ENCODE measurements at places on chromosomes 7 and 10.

GRCh38 chr7:70647801-70648498, 484.0 kb upstream of the GALNT17 start:
- DNase-seq, result no peak

DNA sequence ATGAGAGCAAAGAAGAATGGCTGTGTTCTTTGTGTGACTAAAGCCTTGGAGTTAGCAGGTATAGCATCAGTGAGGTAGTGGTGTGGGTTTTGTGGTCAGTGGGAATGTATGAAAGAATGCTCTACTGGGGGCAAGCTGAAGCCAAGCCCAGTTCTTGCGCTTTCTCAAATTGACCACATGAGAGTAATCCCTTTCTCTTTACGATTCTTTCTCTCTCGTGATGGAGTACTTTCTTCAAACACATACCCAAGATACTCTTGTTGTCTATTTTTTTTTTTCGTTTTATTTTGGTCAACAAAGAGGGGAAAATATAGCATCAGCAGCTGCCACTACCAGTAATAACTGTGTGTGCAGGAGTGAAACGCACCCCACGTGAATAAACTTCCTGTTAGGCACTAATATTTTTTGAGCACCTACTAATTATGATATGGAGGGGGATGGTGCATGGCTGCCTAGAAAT, 8.4 kb upstream of the PANK1 start:
- DNase-seq, result no peak

- peak; percentile 9 for DNase-seq
Measured at GRCh38 chr10:110151467-110151866, 55.9 kb upstream of the MXI1 start.

GRCh38 chr10:483261-483660, 206.2 kb downstream of the DIP2C start:
- DNase-seq, result no peak

GRCh38 chr10:4357911-4358310, 468.1 kb upstream of the AKR1E2 start:
- no peak for DNase-seq

DNA sequence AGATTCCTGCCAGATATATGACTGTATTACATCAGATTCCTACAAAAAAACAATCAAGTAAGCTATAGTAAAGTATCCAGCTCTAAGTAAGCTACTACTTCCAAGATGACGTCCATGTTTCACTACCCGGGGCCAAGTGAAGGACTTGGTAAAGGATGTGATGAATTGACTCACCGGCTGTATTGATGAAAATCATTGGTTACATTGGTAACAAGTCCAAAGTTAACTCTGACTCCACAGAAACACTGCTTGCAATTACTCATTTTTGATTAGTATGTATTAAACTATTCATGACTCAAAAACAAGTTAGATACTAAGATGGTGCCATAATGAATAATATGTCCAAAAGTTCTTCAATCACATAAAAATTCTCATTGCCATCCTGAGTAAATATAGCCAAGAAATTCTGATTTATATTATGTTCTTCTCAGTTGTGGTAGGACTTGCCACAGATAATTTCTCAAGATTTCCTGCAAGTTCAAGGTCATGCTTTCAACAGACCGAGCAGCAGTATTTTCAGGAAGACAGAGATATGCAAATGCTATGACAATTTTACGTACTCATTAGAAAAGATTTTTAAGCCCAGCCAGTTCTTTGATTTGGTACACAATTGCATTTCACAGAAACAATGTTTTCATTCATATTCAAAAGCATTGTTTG, 12.6 kb upstream of the DNAJC1 start:
- DNase-seq, result no peak

- no peak for DNase-seq
Measured at GRCh38 chr10:28494420-28494819, 38.5 kb upstream of the WAC start.

- DNase-seq, result no peak
Measured at GRCh38 chr10:124288486-124288885, 130.2 kb downstream of the OAT start.

DNA sequence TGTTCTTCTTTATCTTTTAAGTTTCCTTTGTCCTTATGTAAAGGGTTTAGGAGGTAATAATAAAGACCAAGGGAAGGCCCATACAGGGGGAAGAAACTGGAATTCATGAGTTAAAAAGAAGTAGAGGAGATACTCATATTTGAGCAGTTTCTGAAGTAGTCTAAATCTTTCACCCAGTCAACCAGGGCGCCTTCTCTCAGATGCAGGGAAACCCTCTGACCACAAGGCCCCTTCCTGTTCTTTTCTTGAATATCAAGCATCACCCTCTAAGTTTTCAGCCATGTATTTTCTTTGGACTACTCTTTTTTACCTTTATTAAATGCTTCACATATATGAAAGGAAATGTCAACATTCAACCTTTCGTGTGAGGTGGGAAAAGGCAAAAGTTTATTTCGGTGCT, 630.8 kb downstream of the SUGCT start:
- no peak for DNase-seq

DNA sequence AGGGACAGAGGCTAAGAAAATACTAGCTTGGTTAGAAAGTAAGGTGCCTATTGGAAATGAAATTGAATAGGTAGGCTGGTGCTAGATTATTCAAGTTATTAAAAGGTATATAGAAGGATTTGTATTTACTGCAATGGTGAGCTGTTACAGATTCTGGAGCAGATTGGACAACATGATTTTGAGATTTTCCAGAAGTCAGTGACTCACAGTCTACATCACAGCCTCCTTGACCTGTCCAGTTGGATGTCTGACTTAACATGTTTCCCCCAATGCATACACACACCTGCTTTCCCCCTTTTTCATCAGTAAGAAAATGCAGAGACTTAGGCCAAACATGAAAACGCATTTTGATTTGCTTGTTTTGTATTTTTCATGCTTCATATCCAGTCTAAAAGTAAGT, 33.4 kb downstream of the STARD3NL start:
- no peak for DNase-seq

DNA sequence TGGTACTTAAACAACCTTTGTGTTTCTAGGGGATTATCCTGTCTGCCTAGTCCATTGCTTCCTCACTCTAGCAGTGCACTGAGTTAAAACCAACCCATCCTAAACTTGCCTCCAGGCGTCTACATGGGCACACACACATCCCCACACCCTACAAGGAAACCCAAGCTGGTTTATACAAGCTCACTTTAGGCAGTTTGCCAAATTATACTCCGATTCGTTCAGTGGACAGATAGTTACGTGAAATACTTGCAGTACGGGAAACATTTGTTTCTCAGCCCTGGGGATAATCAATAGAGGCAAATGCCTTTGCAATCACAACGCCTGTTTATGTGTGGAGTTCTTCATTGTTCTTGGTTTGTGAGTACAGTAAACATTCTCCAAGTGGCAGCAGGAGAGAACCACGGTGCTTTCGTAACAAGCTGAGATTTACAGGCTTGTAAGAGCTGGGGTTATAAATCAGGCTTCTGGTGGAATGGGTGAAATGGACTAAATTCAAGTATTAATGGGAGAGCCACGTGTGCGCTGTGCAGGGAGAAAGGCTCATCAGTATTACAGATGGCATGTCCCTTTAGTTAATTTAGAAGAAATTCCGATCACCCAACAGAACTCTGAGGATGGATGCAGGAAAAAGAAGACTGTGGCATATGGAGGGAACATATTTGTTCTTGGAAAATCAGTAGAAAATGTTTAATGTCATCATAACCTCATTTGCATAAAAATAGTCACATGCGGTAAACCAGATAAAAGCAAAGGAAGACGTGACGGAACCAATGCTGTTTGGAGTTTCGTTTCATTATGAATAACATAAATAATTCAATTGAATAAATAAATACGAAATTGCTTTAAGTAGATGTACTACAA, 217.1 kb downstream of the GALNT17 start:
- DNase-seq, result no peak

DNA sequence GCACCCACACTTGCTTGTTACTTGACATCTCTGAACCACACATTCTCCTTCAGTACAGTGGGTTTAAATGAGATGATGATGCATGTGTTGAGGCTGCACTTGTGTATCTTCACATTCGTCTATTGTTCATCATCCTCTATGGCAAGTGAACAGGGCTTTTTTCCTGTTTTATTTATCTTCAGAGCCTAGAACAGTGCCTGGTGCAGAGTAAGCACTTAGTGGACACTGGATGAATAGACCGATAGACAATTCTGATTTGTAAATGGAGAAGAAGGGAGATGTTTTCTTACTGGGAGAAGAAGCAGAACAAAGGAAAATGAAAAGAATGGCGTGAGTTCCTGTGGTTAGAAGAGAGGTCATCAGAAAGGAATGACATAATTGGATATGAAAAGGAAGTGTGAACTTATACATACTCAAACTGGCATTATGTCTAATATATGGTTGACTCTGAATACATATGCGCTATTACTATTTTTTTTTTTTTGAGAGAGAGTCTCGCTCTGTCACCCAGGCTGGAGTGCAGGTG, 99.7 kb downstream of the AVL9 start:
- no peak for DNase-seq

DNA sequence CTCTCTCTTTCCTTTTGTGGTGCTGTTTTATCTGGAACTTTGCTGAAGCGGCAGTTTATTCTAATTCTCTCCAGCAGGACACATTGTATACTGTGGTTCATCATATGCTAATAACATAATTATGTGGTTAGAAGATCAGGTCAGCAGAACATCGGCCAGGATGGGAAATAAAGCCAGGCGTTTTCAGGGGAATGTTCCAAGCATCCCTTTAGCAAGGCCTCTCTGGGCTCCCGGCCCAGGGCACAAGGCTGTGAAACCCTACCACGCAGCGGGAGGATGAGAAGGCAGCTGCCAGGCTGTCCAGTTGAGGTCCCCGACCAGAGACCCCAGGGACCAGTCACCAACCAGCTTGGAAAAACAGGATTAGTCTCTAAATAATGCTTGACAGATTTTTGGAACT, 112.2 kb upstream of the GALNT17 start:
- DNase-seq, result no peak

DNA sequence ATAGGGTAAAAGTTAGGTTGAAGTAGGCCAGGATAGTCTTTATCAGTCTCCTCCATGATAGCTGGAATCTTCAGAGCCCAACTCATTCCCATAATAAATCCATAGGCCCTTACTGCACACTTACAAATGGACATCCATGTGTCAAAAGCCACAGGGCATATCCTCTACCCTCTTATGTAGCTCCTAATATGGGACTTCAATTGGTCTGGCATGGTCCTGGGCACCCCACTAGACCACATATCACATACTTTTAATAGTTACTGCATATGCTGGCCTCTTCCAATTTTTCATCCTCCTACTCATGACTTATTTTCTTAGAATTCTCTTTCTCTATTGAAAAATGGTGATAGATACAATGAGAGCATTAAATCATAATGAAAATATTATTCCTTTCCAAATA, 169.3 kb downstream of the MAGI2 start:
- no peak for DNase-seq

DNA sequence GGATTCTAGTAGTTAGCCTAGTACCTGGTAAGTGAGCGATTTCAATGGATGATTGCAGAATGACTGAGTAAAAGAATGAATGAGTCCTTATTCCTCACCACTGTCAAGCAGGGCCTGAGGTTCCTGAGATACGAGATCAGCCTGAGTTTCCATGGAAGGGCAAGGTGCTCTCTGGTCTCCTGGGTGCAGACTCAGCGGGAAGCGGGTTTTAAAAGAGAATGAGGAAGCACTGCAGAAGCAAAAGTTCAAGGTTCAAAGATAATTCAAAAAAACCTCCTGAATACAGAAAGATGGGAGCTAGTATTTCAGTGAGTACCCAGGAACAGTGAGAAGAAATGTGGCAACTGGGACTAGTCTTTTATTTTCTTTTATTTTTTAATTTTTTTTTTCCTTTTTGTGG, 4.3 kb downstream of the ZNF3 start:
- no peak for DNase-seq

DNA sequence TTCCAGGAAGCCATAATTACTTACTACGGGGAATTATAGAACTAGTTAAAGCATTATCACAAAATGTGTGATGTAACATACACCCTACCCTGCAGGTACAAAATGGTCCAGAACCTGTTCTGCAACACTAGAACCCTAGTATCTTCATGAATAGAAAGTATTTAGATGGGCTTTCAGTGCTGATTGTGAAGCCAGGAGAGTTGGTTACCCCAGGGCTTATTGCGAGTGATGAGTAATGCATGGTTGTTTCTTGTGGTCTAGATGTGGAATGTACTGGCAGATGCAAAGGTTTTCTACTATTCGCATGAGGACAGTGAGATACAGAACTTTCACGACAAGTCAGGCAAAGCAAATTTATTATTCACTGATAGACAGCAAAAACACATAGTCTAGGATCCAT, 33.6 kb upstream of the AGR3 start:
- DNase-seq, result no peak

GRCh38 chr7:50709151-50709550, 73.5 kb downstream of the GRB10 start:
- no peak for DNase-seq

DNA sequence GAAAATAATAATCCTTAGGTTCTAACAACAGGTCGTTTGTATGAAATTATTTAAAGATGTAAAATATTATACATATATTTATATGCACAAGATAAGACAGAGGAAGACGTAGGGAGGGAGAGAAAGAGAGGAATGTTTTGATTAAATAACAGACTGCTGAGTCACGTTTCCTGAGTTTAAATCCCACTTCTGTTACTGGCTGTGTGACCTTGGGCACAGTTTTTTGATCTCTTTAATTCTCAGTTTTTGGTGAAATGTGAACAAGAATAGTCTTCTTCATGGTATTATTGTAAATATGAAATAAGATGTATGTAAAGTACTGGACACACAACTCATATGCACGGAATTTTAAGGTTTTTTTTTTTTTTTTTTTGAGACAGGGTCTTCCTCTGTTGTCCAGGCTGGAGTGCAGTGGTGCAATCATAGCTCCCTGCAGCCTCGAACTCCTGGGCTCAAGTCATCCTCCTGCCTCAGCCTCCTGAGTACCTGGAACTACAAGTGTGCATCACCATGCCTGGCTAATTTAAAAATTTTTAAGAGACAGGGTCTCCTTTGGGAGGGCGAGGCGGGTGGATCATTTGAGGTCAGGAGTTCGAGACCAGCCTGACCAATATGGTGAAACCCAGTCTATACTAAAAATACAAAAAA, 42.6 kb downstream of the BAMBI start:
- no peak for DNase-seq

GRCh38 chr7:143979998-143980397, 20.1 kb upstream of the OR6B1 start:
- DNase-seq, result no peak

Measured in NCI-H526 (cell line).